ENCODE measurements at places on chromosomes 3 and 15.

- DNase-seq, result no peak
Observed at GRCh38 chr3:27358372-27358771, 10.8 kb downstream of the NEK10 start.

- DNase-seq, result no peak
Observed at GRCh38 chr3:43670635-43671522, 19.9 kb upstream of the ABHD5 start.

DNA sequence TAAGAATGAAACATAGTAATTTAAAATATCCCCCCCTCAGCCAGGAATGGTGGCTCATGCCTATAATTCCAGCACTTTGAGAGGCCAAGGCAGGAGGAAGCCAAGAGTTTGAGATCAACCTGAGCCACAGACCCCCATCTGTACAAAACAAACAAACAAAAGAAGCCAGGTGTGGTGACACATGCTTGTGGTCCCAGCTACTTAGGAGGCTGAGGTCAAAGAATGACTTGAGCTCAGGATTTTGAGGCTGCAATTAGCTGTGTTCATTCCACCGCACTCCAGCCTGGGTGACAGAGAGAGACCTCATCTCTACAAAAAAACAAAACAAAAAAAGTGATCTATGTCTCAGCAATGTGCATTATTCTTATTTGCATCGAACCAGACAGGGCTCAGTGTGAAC is 800.8 kb downstream of the MCTP2 start:
- DNase-seq, result no peak

- DNase-seq, result no peak
Observed at GRCh38 chr3:195732940-195733339, 12.2 kb downstream of the MUC20 start.

DNA sequence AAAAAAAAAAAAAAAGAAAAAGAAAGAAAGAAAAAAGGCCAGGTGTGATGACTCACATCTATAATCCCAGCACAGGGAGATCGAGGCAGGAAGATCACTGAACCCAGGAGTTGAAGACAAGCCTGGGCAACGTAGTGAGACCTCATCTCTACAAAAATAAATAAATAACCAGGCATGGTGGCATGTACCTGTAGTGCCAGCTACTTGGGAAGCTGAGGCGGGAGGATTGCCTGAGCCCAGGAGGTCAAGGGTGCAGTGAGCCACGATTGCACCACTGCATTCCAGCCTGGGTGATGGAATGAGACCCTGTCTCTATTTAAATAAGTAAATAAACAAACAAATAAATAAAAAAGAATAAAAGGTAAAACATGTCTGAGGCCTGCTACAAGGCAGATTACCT is 39.3 kb upstream of the LACTB start:
- no peak for DNase-seq

DNA sequence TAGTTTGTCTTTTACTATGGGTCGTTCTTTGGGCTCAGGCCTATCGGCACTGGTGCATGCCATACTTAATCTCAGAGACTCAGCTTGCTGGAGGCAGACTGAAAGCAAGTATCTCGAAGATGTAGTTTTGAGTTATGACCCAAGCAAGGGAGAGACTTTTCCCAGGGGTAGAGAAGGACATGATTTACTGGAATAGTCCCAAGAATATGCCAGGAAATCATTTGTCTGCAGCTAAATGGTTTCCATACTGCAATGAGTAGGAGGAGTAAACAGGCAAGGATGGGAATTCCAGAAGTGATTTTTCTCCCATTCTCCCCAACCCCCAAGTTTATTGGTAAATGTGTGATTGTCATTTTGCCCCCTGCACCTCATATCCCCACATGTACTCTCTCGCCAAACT is 35.4 kb upstream of the LACTB start:
- DNase-seq, result no peak

GRCh38 chr3:114356066-114356465 is 62.2 kb downstream of the TIGIT start:
- DNase-seq, result no peak

DNA sequence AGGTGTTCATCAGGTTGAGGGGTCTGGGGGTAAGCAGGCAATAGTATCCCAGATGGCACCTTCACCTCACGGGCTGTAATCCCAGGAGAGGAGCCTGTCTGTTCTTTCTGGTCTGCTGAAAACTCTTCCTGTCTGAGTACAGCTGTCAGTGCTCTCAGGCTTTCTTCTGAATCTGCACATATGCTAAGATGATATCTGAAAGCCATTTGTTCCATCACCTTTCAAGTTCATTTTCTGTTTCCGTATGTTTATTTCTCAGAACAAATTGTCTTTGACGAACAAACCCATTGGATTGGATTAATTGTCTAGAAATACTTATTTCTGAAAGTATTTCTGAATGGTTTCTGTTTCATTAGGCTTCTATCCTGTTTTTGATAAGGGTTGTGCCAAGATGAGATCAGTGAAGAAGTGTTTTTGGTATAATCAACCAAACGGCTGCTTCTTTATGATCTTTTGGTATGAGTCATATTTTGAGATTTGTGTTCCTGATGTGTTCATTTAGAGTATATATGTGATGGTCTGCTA is 13.3 kb downstream of the ZNF592 start:
- DNase-seq, result no peak

GRCh38 chr3:105367063-105367405 is 325 bp downstream of the ALCAM start:
- DNase-seq, result no peak

GRCh38 chr3:81927811-81928210 is 166.4 kb upstream of the GBE1 start:
- DNase-seq, result no peak

DNA sequence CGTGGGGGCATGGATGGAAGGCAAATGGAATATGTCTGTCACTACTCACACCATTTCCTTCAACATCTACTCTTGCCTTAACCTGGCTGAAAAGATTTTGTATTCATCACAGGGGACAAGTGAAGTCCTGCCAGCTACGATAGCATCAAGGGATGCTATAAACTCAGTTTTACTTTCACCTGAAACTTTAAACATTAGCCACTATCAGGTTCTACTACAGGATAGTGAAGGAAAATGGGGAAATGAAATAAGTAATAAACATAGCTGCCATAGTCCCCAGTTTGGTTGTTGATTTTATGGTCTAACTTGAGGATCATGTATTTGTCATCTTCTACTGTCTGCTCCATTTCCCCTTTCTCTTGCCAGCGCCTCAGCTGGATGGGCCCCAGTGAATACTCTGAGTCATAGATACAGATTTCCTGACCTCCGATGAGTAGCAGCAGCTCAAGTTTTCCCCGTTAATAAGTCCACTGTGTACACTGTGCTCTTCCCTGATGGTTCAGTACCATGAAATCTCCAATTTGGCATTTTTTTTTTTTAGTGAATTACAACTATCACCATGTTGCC is 338.2 kb upstream of the SLCO3A1 start:
- DNase-seq, result no peak

DNA sequence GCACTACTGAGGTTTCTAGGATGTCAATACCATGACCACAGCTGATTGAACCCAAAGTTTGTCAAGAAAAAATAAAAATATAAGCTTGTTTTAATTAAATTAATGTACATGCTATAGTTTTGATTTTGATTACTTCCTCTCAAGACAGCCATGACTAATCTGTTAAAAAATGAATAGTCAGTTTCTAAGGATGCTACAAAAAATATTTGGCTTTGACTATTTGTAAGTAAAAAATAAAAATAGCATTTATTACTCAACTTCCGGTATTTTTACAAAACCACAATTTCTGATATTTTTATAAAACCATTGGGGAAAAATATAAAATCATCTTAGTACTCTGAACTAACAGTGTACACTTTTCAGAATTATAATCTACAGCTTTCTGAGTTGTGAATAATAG is 12.1 kb upstream of the TEX9 start:
- no peak for DNase-seq

GRCh38 chr15:25789211-25789610 is 73.9 kb downstream of the ATP10A start:
- no peak for DNase-seq

GRCh38 chr3:69738315-69738714 is 949 bp upstream of the MITF start:
- DNase-seq, result no peak

DNA sequence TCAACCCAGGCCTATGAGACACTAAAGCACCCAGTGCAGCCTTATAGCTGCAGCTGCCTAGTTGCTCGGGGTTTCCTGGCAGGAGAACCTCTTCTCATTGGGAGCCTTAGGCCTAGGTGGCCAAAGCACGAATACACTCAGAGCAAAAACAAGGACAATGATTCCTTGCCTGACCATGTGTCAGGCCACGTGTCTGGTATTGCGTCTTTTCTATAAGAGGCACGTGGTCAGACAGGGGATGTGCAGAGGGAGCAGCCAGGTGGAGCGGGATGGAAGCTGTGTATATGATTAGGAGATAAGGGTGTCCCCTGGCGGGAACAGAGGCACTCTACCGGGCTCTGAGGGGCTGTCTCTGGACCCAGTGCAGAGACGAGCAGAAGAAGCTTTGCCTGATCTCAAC is 26.4 kb downstream of the SLC22A14 start:
- no peak for DNase-seq

DNA sequence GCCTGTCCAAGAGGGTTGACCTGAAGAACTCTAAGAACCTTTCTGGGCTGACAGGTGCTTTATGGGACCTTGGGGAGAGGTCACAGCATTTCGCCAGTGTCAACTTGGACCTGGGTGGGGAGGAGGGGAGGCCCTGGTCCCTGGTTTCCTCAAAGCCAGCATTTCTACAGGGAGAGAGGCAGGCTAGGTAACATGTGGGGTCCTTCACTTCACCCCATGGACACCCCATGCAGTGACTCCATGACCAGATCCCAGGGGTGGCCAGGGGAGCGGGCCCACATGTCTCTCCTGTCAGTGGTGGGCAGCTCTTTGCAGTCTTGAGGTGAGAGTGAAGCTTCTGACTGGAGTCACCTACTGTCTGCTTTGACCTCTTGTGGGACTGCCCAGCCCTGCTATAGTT is 35.8 kb downstream of the GOLGA6L10 start:
- DNase-seq, result no peak

GRCh38 chr15:85828126-85828525 is 33.4 kb upstream of the KLHL25 start:
- DNase-seq, result no peak
